Stimulated activated CD4-positive, alpha-beta T cell treated with anti-CD3 and anti-CD28 coated beads, Interleukin-12 subunit alpha, Interleukin-12 subunit beta, amount 100 ng/mL, for 48 hours (primary cell): ENCODE measurements at places on chromosomes 3 and 15.

DNA sequence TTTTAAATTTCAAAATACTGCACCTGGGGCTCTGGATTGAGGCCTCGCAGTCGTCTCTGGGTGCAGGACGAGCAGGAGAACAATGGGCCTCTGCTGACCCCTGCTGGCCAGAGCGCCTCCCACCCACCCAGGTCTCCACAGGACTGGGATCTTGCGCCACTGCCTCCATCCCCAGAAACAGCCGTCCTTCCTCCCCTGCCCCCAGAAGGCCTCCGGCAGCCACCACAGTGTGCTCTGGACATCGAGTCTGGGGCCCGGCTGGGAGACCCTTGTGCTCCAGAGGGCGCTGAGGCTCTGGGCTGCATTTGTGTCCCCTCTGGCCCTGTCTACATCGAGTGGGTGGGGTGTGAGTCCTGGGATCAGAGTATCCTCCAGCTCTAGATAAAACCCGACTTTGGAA, 6.7 kb upstream of the ACSBG1 start:
- DNase-seq, result peak; percentile 76

GRCh38 chr3:42412526-42413155, 2.2 kb upstream of the LYZL4 start:
- DNase-seq, result no peak

DNA sequence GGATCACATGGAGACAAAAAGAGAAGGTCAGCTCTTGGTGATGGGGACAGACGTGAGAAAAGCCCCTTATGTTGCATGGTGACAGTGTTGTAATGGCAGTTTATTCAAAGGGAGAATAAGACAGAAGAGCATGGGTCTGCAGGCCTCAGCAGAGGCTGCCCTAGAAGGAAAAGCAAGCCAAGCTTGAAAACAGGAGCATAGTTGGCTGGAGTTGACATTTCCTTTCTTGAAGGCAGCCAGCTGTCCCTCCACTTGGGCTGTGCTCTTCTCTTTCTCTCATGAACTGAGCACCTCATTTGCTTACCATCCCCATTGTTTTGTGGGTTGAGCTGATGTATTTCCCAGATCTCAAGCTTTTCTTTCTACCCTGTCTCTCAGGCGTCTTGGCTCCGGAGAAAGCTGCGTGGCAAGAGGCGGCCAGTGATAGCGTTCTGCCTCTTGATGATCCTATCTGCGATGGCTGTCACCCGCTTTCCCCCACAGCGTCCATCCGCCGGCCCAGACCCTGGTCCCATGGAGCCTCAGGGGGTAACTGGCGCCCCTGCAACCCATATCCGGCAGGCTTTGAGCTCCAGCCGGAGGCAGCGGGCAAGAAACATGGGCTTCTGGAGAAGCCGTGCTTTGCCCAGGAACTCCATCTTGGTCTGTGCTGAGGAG, 52.9 kb downstream of the GASK1A start:
- no peak for DNase-seq

DNA sequence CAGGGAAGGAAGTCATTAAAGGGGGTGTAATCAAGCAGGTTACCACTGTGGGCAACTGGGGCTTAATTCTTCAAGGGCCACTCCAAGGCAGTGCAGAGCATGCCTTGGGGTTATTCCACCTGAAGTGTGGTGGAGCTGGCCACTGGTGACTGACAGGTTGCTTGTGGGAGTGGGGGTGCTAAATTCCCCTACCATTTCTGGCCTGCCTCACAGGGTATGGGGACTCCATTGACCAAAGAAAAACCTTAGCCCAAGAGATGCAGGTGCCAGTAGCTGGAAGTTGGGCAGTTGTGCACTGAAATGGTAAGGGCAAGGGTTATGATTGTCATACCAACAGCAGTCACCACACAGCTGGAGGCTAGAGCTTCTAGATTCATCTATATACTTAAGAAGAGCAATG, 93.4 kb downstream of the ZNF621 start:
- no peak for DNase-seq

GRCh38 chr15:85406916-85407315, 26.5 kb downstream of the AKAP13 start:
- no peak for DNase-seq

- no peak for DNase-seq
Observed at GRCh38 chr3:22361521-22361920, 610.5 kb upstream of the ZNF385D start.

DNA sequence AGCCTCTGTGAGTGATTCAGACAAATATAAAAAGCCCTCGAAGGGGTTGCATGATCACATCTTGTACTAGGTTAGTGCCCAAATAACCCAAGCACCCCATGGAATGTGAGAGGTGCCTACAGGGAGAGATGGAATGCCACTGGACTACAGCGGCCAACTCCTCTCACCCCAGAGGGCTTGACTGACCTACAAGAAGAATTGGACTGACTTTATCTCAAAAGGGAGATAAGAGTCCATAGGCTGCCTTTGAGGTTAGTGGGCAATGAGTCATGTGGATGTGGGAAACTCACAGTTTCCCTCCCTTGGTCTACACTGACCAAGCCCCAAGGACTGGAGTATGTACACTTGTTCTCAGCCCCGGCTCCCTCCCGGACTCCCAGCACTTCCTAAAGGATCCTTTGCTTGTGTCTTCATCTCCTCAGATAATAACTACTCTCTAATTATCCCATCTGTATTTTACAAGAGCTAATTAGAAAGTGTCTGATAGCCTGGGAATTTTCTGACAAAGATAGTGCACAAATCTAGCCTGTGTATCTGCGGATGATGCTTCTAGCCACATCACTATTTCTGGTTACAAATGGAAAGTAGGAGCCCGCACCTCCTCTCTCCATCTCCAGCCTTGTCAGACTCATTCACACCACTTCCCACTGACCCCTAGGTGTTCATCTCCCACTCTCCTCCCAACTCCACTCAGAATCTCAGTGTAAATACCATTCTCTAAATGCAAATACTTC, 547.8 kb upstream of the TBL1XR1 start:
- DNase-seq, result no peak

DNA sequence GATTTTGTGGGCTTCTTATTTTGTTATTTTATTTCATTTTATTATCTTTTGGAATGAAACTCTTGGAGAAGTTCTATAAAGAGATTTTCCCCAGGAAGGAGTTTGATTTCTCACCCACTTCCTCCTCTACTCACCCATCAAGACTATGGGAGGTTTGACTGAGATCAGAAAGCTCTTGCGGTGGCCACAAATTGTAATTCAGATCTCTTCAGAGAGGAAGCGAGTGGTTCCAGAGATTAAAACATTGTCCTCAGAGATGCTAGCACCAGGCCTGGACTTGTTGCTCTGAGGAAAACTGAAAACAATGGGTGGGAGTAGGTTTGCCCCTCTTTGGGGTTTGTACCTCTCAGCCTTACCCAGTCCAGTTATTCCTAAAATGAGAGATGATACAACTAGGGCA, 8.1 kb upstream of the MUC13 start:
- DNase-seq, result no peak

- no peak for DNase-seq
Observed at GRCh38 chr3:193910886-193911738, 224.8 kb upstream of the HES1 start.

GRCh38 chr3:21913791-21914190, 162.8 kb upstream of the ZNF385D start:
- no peak for DNase-seq

DNA sequence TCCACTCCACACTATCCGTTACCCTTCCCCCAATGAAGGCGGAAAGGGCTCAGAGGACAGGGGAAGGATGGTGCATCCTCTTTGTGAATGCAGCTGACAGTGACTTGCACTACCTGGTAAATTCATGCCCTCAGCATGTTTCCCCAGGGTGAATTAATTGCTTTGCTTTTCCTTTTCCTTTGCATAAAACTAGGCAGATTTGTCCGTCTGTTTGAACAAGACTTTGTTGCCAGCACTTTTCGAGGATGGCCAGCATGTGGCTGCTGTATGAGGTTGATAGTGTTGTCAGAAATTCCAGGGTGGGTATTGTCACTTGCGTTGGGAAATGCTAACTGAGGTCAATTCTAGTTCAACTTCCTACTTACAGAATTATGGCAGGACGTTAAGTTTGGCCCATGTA, 79.0 kb upstream of the RARB start:
- DNase-seq, result no peak

DNA sequence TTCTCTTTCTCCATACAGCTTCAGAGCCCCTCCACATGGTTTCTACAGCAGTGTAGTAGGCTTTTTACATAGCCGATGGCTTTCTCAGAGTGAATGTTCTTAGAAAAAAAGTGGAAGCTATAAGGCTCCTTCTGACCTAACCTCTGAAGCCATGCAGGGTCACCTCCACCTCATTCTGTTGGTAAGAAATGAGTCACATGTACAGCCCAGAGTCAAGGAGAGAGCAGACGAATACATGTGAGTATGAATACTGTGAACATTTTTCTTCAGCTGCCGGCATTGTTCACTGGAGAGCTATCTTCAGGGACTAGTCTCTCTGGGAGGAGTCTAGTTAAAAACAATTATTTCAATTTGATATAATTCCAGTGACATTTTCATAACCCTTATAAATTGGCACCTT, 68.2 kb upstream of the THRB start:
- no peak for DNase-seq

DNA sequence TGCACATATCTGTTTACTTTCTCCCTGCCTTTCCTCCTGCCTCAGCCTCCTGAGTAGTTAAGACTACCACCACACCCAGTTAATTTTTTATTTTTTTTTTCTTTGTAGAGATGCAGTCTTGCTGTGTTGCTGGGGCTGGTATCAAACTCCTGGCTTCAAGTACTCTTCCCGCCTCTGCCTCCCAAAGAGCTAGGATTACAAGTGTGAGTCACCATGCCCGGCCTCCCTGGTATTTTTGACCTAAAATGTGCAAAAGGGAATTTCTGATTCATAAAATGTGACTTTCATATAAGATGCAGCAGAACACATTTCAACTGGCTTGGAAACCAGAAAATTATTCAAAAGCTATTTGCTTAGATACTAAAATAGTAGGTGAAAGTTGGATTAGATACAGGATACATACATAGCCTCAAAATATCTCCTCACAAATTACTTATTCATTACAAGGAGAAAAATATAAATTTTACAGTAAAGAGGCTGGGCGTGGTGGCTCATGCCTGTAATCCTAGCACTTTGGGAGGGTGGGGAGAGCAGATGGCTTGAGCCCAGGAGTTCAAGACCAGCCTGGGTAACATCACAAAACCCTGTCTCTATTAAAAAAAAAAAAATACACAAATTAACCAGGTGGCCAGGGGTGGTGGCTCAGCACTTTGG, 32.0 kb downstream of the MAP4 start:
- DNase-seq, result no peak

DNA sequence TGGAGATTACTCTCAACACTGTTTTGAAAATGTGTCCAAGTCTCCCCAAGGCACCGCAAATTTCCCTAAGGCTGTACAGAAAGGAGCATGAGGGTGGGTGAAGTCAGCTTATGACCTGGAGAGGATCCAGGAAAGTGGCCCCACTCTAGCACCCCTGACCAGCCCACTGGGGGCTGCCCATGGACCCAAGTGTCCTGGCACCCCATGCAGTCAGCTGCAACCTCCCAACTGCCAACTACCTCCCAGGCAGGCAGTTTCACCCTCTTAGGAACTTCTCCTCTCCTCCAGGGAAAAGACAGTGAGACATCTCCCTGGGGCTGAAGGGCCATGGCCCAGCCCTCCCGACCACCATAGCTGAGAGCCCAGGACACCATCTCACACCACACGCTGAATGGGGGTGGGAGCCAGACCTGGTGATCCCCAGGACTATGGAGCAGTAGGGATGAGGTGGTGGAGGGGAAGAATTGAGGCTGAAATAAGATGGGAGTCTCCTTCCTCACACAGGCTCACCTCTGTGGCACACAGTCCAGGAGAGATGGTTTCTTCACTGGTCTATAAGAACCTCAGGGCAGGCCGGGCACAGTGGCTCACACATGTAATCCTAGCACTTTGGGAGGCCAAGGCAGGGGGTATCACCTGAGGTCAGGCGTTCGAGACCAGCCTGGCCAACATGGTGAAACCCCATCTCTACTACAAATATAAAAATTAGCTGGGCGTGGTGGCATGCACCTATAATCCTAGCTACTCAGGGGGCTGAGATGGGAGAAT, 104.4 kb downstream of the DAPK2 start:
- DNase-seq, result no peak

GRCh38 chr15:58549785-58550074, 117.9 kb downstream of the LIPC start:
- no peak for DNase-seq

DNA sequence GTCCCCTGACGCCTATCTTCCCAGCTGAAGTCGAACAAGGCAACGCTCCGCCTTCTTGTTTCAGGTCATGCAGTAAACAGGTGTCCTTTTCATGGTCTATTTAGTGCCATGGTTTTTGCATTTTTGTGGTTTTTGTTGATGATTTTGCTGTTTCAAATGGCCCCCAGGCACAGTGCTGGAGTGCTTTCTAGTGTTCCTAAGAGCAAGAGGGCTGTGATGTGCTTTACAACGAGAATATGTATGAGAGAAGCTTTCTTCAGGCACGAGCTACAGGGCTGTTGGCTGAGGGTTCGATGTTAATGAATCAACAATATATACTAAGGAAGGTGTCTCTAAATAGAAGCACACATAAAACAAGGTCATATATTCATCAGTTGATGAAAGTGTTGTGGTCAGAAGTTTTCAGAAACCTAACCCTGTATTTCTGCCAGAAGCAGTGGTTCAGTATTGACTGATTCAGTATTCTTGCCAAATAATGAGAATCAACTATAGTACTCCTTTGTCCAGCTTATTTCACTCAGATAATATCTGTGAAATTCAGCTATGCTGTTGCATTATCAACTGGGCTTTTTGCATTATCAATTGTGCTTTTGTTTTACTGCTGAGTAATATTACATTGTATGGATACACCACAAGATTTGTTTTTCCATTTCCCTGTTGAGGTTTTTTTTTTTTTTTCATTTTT, 18.5 kb downstream of the LIMD1 start:
- DNase-seq, result no peak

DNA sequence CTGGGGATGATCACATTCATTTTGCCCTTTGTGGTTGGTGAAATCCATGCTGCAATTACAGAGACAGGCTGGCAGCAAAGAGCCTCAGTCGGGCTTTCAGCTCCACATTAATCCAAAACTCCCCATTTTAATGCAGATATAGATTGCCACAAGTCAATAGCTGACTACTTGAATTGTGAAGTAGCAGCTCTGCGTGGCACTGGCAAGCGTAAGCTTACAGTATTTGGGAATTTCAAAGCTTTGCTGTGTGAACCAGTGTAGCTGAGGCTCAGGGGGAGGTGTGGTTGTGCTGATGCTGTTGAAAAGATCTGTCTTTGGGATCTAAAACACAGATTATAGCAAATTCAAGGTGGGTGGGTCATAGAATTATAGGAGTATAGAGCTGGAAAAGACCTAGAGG, 290.3 kb upstream of the ONECUT1 start:
- DNase-seq, result no peak

DNA sequence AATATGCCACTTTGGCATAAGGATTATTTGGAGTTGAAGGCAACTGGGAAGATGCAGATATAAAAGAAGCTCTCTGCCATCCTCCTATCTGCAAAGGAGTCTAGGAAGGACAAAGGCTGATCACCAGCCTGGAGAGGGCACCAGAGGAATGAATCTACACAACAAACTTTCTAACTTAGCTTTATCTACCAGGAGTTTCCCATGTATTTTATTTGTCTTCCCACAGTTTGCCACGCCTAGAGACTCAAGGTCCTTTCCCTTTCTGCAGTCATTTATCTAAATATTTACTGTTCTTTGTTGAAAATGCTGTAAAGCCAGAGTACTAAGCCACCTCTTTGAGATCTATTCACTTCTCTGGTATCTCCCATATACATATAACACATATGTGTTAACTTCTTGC, 32.2 kb downstream of the GPR176 start:
- DNase-seq, result no peak

GRCh38 chr3:128624526-128625138, 26.0 kb downstream of the RPN1 start:
- DNase-seq, result no peak

- no peak for DNase-seq
Observed at GRCh38 chr3:126523745-126524428, at the start of gene CHST13. Gene CHST13, plus strand, starts transcription at chr3:126524155. Its CDS starts 178 bp downstream, at chr3:126524333.

- DNase-seq, result no peak
Observed at GRCh38 chr3:10373686-10374261, 52.9 kb upstream of the SEC13 start.
